HuH-7 (cell line): ENCODE measurements at places on chromosomes 2 and 18.

- no peak for DNase-seq
Measured at GRCh38 chr2:95309599-95309998, 12.5 kb downstream of the KCNIP3 start.

DNA sequence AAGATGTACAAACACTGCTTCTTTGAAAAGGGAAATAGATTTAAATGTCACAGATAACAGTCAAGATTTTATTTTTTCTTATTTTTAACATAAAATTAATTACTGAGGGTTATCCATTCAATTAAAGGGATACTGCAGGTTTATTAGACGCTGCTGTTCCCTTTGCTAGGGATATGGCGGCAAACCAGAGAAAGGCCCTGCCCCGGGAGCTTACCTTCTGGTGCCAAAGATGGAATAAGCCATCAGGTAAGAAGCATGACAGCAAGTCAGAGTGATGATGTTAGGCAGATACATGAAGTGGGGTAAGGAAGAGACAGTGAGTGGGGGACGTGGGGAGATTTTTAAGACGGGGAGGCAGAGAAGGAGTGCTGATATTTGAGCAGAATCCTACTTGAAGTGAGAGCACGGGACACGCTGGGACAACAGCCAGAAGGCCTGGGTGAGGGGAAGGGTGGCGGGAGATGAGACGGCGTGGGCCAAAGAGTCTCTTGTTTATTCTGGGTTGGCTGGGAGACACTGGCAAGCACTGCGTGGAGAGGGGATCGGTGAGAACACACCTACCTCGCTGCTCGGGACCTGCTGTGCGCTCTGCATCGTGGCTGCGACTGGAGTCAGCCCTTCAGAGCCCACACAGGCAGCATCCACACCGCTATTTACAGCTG is 250.5 kb upstream of the TMEM200C start:
- DNase-seq: no peak

GRCh38 chr2:86631846-86632485 is 8.3 kb upstream of the RNF103 start:
- no peak for DNase-seq

- DNase-seq: peak; percentile 2
Measured at GRCh38 chr2:143263066-143263625, 133.9 kb downstream of the ARHGAP15 start.

- DNase-seq: no peak
Measured at GRCh38 chr2:157427003-157427921, 16.6 kb downstream of the CYTIP start.

DNA sequence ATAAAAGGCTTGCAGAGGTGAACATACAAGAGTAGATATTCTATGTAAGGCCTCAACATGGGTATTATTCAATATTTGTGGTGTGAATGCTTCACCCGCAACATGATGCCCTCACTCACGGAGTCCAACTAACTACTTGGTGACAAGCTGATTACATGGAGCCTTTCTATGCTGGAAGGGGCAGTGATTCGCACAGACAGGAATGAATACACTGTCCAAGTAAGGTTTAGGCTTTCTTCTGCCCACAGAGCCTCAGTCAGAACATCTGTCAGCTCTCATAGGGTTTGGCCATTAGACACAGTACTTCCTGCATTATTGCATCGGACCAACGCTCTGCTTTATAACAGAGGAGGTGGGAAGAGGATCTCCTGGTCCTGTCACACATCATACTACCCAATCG is 80.3 kb upstream of the SLC35G4 start:
- no peak for DNase-seq

DNA sequence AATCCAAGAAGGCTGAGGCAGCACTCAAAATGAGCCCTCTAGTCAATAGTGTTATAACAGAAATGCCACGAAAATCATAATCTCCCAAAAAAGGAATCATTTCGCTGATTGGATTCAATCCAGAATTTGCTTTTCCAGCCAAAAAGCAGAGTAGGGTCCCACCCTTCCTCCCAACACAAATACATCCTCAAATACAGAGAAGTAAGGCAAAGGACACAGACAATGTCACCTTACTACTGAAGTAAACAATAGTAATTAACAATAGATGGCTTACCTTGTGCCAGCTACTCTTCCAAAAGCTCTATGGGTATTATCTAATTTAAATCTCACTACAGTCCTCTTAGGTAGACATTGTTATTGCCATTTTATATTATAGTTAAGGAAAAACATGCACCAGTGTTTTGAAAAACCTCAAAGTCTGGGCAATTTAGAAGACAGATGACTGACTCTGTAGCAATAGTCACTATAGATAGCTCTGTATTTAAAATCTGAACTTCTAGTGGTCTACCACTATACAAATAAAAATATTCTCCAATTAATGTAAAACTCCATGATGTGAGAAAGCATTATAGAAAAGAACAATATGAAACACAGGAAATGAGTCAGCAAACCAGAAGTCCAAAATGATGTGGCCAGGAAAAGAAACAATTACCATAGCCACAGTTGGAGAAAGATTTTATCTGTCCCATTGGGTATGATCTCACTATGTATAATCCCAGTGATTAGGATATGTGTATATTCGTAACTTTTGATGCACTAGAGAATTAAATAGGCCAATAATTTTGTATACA is 305.0 kb upstream of the ERBB4 start:
- DNase-seq: no peak

- no peak for DNase-seq
Measured at GRCh38 chr2:212173756-212174510, 364.7 kb downstream of the ERBB4 start.

DNA sequence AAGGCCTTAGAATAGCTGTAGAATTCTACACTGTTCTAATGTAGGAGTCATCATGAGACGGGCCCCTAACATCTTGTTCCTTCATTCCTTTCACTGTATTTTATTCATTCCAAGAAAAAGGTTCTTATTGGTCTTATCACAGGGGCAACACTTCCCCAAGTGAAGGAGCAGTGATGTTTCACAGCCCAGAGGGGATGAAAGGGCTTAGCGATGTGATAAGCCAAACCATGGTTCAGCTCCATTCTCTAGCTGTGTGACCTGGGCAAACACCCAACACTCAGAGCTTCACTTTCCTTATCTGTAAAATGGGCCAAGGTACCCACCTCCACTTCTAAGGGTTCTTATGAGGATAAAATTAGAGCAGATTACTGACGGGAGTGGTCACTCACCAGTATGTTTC is 25.4 kb upstream of the HS6ST1 start:
- no peak for DNase-seq

- peak; percentile 52 for DNase-seq
Measured at GRCh38 chr2:161418715-161419637, 2.9 kb downstream of the TBR1 start.

DNA sequence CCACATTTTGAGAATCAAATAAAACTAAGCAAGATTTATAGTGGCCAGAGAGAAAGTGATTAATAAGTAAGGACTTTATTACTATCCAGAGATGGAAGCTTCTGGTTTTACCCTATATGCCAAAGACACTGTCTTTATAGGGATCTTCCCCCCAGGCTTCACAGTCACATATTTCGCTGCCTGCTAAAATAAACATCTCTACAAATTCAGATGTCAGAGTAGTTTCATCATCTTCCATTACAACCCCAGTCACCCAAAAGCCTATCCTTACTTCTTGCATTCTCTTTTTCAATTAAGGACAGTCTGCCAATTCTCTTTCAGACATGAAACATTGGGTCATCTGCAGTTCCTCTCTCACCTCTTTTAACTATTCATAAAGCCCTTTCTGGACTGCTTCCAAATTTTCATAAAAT is 28.3 kb downstream of the CREB1 start:
- no peak for DNase-seq

DNA sequence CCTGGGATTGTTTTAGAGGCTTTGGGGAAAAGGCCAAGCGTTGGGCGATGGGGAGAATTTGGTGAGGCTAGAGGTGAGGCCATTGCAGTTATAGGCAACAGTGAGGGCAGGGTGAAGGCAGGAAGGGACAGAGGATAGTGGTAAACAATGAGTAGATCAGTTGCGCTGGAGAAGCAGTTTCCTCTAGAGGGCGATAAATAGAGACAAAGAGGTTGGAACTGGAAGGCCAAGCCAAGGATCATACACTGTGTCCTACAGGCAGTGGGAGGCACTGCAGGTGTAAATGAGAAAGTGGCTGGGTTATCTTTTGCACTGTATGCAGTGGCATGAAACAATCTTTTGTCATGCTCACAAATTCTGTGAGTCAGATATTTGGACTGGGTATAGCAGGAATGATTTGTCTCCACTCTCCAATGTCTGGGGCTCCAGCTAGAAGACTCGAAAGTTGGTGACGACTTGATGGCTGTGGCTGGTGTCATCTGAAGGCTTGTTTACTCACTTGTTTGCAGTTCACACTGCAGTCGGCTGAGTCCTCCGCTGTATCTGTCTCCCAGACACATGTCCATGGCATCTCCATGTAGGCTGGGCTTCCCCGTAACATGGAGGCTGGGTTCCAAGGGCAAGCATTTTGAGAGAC is 82.1 kb downstream of the TNP1 start:
- peak; percentile 78 for DNase-seq

DNA sequence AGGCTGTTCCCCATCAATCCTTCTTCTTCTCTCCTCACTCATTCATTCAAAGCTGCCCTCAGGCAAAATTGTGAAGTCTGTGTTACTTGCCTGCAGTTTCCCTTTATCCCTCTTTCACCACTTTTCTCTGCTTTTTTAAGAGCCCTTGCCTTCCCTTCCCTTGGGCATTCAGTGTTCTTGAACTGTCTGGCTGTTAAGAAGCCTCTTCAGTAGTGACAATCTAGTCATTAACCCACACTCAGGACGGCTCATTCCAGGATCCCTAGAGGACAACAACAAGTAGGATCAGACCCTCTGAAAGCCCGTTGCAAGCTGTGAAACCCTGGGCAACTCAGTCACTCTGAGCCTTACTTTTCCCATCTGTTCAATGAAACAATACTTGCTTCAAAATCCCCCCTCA is 615.7 kb downstream of the EPHA4 start:
- DNase-seq: no peak

- no peak for DNase-seq
Measured at GRCh38 chr2:157523270-157524247, 79.7 kb upstream of the CYTIP start.

DNA sequence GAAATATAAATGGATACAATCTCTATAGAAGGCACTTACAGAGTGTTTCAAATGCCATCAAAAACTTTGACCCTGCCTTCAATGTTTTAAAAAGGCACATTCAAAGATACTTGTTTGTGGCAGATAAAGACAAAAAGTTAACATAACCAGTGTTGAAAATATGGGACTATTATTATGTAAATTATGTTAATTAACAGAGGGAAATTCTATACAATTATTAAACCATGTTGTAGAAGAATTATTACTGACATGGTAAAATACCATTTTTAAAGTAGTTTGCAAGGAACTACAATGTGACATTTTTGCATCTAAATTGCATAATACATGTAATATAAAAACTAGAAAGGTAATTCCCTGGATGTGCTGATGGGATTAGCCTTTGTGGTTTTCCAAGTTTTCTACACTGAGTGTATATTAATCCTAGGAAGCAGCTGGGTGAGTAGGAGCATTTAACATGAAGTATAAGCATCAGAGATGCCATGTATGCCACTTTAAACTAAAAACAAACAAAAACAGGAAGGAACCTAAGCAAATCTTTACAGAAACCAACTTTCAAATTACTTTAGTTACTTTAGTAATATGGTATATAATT is 21.7 kb downstream of the MIB1 start:
- no peak for DNase-seq

DNA sequence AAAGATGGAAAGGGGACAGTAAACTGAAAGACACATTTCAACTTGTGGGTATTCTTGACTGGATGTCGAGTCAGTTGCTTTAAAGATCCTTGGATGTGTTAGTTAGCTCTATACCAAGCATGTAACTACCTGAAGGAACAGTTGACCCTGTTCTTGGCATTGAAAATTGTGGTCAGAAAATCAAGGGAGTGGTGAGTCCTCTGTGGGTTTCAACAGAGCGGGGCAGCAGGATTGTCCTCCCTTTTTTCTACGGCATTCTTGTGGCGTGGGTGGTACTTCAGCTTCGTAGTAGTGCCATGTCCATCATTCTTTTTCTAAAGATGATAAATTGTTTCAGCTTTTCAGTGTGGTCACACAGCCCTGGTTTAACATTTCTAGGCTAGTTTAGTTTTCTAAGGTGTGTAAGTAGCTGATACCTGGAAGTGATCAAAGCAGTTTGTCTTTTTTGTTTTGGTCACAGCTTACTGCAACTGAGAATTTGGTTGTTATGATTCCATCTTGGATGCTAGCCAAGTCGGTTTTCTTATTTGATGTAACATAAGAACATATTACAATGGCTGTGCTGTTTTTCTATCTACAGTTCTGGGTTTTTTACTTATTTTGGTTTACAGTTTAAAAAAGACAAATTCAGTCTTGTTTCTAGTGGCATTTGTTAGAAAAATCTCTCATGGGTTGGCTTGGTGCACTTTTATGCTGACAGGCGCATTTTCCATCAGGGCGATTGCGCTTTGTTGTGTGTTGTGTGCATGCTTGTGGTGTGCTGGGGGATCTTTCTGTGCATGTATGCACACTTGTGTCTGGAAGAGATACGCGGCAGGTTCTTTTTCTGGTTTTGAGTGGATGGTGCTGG is 84.7 kb downstream of the ZNF407 start:
- no peak for DNase-seq

GRCh38 chr18:62210138-62210537 is 23.1 kb downstream of the RELCH start:
- no peak for DNase-seq

- DNase-seq: no peak
Measured at GRCh38 chr2:30218338-30218713, 13.0 kb upstream of the LBH start.

- no peak for DNase-seq
Measured at GRCh38 chr2:29401994-29402393, 286.8 kb downstream of the CLIP4 start.

GRCh38 chr18:55588111-55588869 is at the start of gene TCF4:
Gene TCF4 (minus strand): TSS chr18:55588192. CDS start chr18:55587116, 1,076 bp downstream.
- DNase-seq: peak; percentile 47

- DNase-seq: no peak
Measured at GRCh38 chr2:108869542-108869941, 83.0 kb downstream of the CCDC138 start.

DNA sequence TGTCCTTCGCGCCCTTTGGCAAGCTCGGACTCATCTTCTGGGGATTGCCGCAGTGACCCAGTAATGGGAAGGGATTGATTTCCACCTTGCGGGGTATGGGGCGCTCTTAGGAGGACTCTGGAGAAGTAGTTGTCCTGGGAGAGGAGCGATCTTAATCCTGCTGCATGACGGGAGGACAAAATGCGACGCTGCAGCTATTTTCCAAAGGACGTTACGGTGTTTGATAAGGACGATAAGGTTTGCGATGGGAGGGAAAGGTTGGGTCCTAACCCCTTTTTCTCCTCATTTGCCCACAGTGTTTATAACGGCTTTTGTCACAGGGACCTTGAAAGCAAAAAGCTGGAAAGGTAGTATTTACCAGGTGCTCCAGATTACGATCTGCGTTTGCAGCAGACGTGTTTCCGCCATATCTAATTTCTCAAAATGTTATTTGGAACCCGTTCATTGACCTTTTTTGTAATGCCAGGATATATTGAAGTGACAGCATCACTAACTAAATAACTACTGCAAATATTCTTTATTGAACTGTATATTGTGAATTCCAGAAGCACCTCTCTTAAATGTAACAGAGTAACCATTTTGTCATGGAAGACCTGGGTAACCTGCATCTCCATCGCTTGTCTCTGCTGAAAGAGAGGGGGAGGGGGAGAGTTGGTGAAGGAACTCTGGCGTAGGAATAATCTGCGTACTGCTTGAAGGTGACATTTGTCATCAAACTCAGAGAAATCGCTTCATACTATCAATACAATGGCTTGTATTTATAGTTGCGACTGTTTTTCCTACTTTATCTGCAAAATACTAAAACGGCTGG is 590 bp downstream of the MDH1 start:
- DNase-seq: no peak
